Midbrain (tissue), 1 donor: ENCODE measurements at places on chromosomes 13 and 19.

DNA sequence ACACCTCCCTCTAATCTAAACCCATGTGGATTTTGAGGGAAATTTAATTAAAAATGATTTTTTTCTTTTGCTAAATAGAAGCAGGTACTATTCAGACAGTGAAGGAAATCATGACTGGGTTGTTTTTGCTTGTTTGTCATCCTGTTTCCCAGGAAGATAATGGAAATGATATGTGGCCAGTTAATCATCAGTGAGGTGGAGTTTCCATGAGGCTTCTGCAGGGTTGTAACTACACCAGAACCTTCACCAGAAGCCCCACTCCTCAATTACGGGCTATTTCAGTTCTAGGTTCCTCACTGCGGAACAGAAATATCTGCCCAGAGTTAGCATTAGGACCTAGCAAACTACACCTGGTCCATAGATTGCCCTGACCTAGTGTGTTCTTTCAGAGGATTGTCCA lies 394.0 kb downstream of the DLEU7 start:
- no peak for DNase-seq

- DNase-seq, result peak; percentile 84
Observed at GRCh38 chr19:13093407-13094105, 9.1 kb downstream of the LYL1 start.

DNA sequence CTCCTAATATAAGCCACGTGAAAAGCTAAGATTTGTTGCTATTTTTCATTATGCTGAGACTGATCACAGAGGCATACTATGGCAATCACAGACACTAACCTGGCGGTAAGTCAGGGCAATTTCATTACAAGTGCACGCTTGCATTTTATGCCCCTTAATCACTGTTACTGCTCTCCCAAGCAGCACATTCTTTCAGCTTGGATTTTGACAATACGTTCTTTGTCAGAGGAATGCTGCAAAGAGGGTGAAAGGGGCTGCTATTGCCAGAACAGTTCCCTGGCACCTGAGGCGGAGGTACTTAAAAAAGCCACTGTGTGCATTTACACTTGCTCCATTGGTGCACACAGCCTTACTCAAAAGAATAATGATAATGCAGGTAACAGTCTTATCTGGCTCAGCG lies 346.6 kb downstream of the RFC3 start:
- no peak for DNase-seq

DNA sequence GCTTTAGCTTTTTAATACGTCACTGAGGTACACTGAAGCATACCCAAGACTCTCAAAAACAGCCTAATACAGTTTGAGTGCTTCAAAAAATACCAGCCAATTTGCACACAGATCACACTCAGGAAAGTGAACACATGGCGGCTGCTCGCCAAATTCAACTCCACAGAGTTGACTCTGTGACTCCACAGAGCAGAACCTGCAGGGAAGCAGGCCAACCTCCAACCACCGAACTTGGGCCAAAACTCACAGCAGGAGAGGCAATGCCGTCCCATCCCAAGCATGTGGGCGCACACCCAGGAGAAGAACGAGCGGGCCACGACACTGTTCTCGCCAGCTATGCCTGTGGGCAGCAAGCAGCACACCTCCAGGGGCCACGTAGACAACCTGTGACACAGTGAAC lies 21.1 kb downstream of the ELL start:
- DNase-seq, result no peak

DNA sequence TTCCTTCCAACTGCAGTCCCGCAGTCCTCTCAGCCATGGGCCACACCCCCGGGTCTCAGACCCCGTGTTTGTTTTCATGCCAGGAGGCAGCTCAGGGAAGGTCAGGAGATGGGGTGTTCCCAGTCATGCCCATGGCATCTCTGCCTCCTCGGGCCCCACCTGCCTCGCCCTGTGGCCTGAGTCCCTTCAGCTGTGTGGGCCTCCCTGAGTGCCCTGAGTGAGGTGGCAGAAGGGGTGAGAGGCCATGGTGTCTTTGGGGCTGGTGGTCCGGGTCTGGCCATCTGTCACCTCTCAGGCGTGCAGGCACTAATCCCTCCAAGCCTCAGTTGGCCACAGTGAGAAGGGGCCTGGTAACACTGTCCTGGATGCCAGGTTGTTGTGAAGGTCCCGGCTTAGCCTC lies 10.9 kb upstream of the KDM4B start:
- DNase-seq, result no peak

DNA sequence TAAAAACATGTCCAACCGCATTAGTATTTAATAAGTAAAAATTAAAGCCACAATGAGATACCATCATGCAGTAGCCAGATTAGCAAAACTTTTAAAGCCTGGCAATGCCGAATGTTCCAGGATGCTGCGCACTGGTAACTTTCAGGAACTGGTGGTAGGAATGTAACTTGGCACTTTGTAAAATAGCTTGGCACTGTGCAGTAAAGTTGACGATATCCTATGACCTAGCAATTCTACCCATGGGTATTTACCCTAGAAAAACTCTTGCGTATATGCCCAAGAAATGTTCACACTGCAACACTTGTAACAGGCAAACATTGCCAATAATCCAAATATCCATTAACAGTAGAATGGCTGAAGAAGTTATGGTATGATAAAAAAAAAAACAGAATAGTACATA lies 97.7 kb downstream of the SPACA7 start:
- no peak for DNase-seq

- no peak for DNase-seq
Observed at GRCh38 chr13:98972627-98973026, 5.2 kb downstream of the DOCK9 start.

GRCh38 chr19:8259142-8259921 lies 48.8 kb downstream of the CD320 start:
- no peak for DNase-seq

DNA sequence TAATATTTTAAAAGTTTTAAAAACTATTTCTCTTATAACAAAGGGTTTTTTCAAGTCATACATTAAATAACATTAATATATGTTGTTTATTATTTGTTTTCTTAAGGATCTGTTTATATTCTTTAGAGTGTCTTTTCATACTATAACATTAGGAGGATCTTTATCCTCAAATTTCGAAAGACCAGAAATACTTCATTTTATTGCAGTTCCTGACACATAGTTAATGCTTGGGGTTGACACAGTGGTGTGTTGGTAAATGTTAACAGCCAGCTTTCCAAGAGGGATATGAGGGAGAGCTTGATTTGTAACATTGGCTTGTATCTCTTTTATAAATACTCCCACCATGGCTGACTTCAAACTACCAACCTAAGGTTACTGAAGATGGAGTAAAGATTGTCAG lies 126.6 kb upstream of the KLF5 start:
- DNase-seq, result no peak
